Activated gamma-delta T cell treated with anti-CD3 and anti-CD28 coated beads, Interleukin-2, amount 50 U/mL, for 16 hours (primary cell): ENCODE measurements at places on chromosomes 12 and 14.

DNA sequence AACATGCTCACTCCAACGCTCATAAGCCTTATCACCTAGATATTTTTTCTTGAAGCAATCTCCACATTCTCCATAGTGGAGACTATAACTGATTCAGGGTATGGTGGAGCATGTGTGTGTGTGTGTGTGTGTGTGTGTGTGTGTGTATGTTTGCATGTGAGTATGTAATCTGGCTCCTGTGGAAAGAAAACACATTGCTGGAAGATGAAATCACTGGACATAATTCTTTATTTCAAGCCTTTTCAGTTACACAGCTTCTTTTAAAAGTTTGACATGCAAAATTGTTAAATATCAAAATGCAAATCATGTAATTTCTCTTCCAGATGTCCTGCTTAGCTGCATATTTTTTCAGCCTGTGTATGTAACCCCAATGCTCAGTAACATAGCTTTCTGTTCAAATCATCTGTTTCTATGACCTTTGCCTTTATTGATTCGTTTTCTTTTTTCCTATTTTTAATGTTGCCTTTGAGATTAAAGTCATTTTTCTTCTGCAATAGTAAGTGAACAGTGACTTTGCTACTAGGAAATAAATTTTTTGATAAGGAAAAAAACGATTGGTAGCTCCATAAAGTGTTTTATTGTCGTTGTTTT, 80.5 kb upstream of the BTG1 start:
- no peak for DNase-seq

DNA sequence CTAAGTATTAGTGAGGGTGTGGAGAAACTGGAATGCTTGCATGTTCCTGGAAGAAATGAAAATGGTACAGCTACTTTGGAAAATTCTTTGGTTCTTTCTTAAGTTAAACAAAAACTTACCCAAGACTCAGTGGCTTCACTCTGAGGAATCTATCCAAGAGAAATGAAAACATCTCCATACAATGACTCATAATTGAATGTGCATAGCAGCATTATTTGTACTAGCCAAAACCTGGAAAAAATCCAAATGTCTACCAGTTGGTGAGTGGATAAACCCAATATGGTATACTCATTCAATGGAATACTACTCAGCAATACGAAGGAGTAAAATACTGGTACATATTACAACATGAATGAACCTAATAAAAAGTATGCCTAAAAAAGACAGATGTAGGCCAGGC, 18.0 kb upstream of the CRACR2A start:
- no peak for DNase-seq

GRCh38 chr14:58762629-58763028, 124.9 kb downstream of the DACT1 start:
- no peak for DNase-seq

DNA sequence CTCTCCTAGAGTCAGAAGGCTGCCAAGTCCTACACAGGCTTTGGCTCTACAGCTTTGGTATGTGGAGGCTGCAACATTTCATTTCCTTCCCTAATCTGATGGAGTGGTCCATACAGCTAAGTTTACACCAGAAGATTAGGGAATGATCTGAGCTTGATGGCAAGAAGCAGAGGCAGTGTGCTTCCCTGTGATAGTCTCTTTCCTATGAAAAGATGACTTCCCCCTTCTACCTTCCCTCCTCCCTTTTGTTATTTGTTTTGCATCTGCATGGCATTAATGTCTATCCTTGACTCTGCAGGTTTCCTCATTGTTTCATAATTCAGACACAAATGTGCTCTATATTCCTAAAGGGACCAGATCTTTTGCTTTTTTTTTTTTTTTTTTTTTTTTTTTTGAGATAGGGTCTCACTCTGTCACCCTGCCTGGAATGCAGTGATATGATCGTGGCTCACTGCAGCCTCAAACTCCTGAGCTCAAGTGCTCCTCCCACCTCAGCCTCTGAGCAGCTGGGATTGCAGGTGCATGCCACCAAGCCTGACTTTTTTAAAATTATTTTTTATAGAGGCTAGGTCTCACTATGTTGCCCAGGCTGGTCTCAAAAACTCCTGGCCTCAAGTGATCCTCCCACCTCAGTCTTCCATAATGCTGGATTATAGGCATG, 76.3 kb downstream of the GRIP1 start:
- DNase-seq: no peak

DNA sequence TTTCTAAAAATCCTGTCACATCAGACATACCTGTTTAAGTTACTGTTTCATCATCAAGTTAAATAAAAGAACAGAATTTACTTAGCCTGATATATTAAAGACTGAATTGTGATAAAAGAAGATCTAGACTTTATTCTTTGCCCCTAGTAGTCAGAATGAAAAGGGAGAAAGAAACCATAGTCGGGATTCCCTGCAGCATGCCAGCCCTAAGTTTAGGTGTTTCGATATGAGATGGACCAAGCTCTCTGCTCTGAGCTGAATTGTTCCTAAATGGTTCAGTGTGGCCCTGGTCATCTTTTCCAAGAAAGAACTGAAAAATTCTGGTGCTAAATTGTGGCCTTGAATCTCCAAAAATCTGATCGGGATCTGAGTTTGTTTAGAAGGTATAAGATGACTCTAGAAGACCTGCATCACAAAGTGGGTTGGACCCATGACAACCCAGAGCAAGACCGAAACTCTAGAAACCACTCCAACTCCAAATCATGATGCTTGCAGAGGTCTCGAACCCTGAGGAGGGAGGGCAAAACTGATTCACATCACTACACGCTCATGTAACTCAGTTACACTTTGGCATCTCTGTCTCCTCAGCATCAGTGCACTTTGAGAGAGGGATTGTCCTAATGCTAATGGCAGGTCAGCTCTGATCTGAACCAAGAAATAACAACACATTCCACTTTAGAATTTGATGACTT, 15.7 kb downstream of the PTGER2 start:
- no peak for DNase-seq

DNA sequence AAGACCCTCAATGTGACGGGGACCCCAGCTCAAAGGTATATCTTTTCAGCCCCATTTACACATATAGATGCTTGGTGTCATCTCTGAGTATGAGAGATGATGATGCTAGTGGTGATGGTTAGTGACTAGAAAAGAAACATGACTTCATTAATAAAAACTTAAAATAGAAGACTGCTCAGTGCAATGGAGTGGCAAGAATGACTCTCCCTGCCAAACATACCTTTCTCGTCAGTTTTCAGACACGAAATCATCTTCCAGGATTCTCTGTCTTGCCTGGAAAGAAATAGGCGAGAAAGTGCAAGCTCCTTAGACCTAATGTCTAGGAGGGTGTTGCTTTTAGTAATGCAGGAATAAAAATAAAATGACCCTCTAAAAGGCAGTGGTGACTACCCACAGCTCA, 71.7 kb downstream of the TPH2 start:
- DNase-seq: no peak

DNA sequence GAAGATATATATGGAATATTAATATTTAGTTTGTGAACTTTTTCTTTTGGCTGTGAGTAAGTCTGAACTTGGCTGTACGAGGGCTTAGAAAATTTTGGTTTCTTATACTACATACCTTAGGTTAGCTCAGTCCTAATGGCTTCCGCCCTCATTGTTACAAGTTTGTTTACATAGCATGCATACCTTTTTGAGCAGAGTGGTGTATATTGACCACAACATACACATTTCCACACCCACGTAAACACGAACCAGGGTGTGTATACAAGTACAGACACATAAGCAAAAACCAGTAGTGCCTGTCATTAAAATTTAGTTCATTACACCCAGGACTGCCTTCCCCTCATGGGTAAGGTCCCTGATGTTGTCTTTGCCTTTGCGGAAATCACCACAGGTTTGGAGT, 230.2 kb upstream of the RGS6 start:
- DNase-seq: no peak
